ENCODE measurements at places on chromosomes 2 and 18. TPM values are rescaled to one million over a fixed set of nuclear protein-coding genes. Genes with fewer than 3 reads are reported as not detected.
A peak's percentile ranks its signal among the peaks of the same experiment; 100 is the strongest.

- H3K4me3 ChIP-seq = no peak overlapping the region
- H3K27me3 ChIP-seq = no peaks in the 10 kb centered on the region
- no peaks in the 10 kb centered on the region for H3K36me3 ChIP-seq
- no peak for DNase-seq
- no peak overlapping the region for H3K27ac ChIP-seq
- H3K4me1 ChIP-seq = peaks cover 50% of the 10 kb centered on the region
Observed at GRCh38 chr2:128769457-128770142, 450.9 kb upstream of the HS6ST1 start.

- H3K27ac ChIP-seq = peak within 1 kb of the TSS; percentile 93
- H3K4me1 ChIP-seq = peaks cover 6% of the 10 kb centered on the region
- DNase-seq = peak; percentile 93
- peak within 1 kb of the TSS; percentile 44 for H3K4me3 ChIP-seq
Observed at GRCh38 chr2:156435718-156436496, at the start of gene GPD2. TSS of gene GPD2 (plus strand) at chr2:156436379. CDS start at chr2:156476106, 39,727 bp downstream.

AFF3 gene
- total RNA-seq = 12.8 TPM

- no peak overlapping the region for H3K4me3 ChIP-seq
- H3K27ac ChIP-seq = no peak overlapping the region
- H3K4me1 ChIP-seq = no peaks in the 10 kb centered on the region
- DNase-seq = no peak
- no peaks in the 10 kb centered on the region for H3K36me3 ChIP-seq
Observed at GRCh38 chr18:60962625-60963024, 370.6 kb upstream of the CDH20 start.

C2orf78 gene
- total RNA-seq = not detected

EFEMP1 gene
- 1.9 TPM for total RNA-seq

- H3K36me3 ChIP-seq = no peaks in the 10 kb centered on the region
- H3K4me1 ChIP-seq = no peaks in the 10 kb centered on the region
- no peaks in the 10 kb centered on the region for H3K27me3 ChIP-seq
- no peak overlapping the region for H3K4me3 ChIP-seq
Observed at GRCh38 chr2:112690853-112691401, 29.9 kb upstream of the NT5DC4 start.

DNA sequence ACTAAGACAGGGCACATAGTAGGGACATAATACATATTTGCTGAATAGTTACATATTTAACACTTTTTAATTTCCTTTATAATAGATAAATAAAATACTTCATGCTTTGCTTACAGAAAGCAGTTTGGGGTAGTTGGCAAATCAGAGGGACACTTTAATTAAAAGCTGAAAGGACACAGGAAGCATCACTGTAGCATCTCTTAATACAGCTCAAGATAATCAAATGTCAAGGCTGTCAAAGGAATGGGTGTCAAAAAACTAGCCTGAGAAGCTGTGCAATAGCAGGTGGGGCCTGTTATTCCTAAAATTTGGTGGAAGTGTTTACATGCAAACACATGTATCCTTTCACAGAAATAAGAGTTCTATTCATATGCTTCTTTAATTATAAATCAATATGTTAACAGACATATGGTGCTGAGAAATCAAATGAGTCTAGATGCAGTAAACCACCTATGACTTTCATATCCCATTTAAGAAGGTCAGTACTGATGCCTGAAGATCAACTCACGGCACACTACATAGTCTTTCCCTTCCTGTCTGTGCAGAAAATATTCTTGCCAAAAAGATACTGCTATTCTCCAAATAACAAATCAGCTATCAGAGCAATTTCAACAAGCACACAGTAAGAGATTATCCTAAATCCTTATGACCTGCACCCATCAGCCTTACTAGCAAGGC is 174.6 kb downstream of the STK39 start:
- H3K27ac ChIP-seq = no peak overlapping the region
- no peaks in the 10 kb centered on the region for H3K27me3 ChIP-seq
- no peak for DNase-seq
- no peak overlapping the region for H3K4me3 ChIP-seq
- no peaks in the 10 kb centered on the region for H3K4me1 ChIP-seq

- DNase-seq = no peak
- H3K4me1 ChIP-seq = peaks cover 4% of the 10 kb centered on the region
- no peaks in the 10 kb centered on the region for H3K27me3 ChIP-seq
- H3K4me3 ChIP-seq = no peak overlapping the region
- H3K36me3 ChIP-seq = no peaks in the 10 kb centered on the region
Observed at GRCh38 chr18:41075212-41075611, 879.8 kb upstream of the PIK3C3 start.

DNA sequence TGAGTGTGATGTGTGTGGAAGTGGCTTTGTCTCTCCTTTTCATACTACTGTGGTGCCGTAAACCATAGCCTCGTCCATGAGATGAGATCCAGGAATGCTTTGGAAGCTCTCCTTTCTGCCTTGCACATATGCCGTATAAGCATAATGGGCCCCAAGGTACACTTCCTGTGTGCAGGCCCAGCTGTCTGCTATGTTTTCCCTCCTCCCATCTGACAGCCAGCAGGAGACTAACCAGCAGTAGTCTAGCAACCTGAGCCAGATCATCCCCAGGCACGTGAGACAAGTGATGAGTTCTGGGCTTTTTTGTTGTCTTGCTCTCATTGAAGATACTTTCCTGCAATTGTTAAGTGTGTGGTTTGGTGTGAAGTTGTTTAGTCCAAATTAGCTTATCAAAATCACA is 555.5 kb upstream of the LRRTM4 start:
- no peaks in the 10 kb centered on the region for H3K4me1 ChIP-seq
- no peak overlapping the region for H3K4me3 ChIP-seq
- no peaks in the 10 kb centered on the region for H3K36me3 ChIP-seq
- H3K27me3 ChIP-seq = no peaks in the 10 kb centered on the region
- DNase-seq = no peak

OTOS gene
- not detected for total RNA-seq

DNA sequence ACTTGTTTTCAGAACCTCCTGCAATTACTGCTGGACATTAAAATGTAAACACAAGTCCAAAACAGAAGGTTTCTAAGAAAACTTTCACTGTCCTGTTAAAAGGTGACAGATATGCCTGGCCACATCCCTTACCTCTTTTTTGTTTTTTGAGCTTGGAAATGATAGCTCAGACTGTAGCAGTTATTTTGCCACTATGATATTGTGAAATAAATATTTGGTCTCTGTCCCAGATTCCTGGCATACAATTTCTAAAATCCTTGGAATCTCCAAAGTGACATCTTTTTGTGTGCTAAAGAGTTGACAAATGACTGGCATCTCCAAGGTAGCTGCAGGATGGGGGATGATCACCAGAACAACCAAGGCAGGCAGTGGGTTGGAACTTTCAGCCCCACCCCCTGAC is 16.8 kb downstream of the TPGS2 start:
- H3K36me3 ChIP-seq = no peaks in the 10 kb centered on the region
- DNase-seq = no peak
- no peak overlapping the region for H3K4me3 ChIP-seq
- H3K27me3 ChIP-seq = no peaks in the 10 kb centered on the region
- H3K27ac ChIP-seq = no peak overlapping the region

- DNase-seq = no peak
- no peak overlapping the region for H3K4me3 ChIP-seq
- H3K36me3 ChIP-seq = no peaks in the 10 kb centered on the region
- H3K27me3 ChIP-seq = no peaks in the 10 kb centered on the region
- H3K27ac ChIP-seq = no peak overlapping the region
- no peaks in the 10 kb centered on the region for H3K4me1 ChIP-seq
Observed at GRCh38 chr2:30777661-30778505, 29.4 kb downstream of the CAPN13 start.

- peaks cover 67% of the 10 kb centered on the region for H3K27me3 ChIP-seq
- no peaks in the 10 kb centered on the region for H3K36me3 ChIP-seq
- H3K27ac ChIP-seq = no peak overlapping the region
- H3K4me1 ChIP-seq = peaks cover 3% of the 10 kb centered on the region
- peak overlapping the region; percentile 7 for H3K4me3 ChIP-seq
Observed at GRCh38 chr2:38073211-38074057, 2.5 kb downstream of the CYP1B1 start.

NTSR2 gene
- total RNA-seq = not detected

- peak overlapping the region; percentile 76 for H3K4me3 ChIP-seq
- H3K27me3 ChIP-seq = peaks cover 56% of the 10 kb centered on the region
- no peaks in the 10 kb centered on the region for H3K36me3 ChIP-seq
- peaks cover 5% of the 10 kb centered on the region for H3K4me1 ChIP-seq
- DNase-seq = no peak
- H3K27ac ChIP-seq = no peak overlapping the region
Observed at GRCh38 chr18:65751155-65752085, 608 bp downstream of the CDH7 start.

GRCh38 chr18:10878703-10879102 is 270.7 kb downstream of the PIEZO2 start:
- H3K4me1 ChIP-seq = no peaks in the 10 kb centered on the region
- DNase-seq = no peak
- no peak overlapping the region for H3K27ac ChIP-seq
- no peaks in the 10 kb centered on the region for H3K27me3 ChIP-seq
- H3K4me3 ChIP-seq = no peak overlapping the region

DNA sequence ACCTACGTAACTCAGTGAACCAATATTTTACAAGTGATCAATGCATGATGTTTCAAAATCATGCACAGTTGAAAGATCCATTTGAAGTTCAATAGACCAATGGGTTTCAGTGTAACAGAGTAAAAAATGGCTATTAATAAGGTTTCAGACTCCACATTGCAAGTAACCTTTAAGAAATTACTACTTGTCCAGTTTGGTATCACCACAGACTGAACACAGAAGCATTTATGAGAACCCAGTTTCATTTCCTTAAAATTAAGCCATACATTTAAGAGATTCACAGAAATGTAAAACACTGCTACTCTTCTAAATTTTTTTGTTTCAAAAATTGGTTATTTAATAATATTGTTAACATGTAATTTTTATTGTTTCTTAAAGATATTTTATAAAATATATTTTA is 98.9 kb upstream of the CHRNA1 start:
- H3K36me3 ChIP-seq = no peaks in the 10 kb centered on the region
- no peaks in the 10 kb centered on the region for H3K27me3 ChIP-seq
- H3K4me1 ChIP-seq = peaks cover 17% of the 10 kb centered on the region
- H3K4me3 ChIP-seq = no peak overlapping the region
- no peak overlapping the region for H3K27ac ChIP-seq

DNA sequence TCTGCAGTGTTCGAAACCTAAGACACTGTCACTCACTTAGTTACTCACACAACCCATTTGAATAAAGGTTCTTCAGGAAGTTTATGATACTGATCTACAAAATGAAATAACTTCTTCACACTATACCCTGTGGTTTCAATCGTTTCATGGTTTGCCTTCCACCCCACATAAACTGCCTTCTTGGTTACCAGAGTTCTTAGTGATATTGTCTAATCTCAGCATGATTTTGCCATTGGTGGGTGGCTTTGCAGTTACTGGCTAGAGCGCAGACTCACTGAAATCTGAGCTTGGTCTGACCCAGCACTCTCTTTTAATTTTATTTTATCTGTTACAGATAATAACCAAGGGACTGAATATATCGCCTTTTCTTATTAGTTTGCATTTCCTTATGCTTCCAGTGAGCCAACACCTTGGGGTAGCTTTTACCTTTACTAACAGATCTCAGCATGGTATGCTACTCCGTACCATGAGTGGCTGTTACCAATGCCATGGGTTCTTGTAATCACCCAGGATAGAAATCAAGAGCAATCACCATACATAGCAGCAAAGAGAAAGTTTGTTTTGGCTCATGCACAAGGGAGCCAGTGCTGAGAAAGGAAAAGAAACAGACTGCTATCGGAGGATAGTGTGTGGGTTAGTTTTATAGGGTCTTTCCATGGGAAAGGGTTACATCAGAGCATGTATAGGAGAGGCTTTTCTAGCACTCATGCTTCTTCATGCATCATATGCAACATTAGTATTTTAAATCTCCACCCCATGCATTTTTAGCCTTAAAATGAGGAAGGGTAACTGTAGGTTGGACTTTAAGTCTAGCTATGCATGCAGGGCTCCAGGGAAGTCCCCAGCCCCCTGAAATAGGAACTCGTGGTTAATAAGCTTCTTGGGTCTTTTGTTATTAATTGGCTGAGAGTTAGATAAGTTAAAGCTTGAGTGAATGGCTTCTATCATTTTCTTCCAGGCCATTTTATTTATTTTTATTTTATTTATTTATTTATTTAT is 33.3 kb downstream of the ANXA4 start:
- no peaks in the 10 kb centered on the region for H3K36me3 ChIP-seq
- no peak overlapping the region for H3K27ac ChIP-seq
- H3K4me1 ChIP-seq = peaks cover 5% of the 10 kb centered on the region
- H3K4me3 ChIP-seq = no peak overlapping the region
- DNase-seq = no peak
- H3K27me3 ChIP-seq = no peaks in the 10 kb centered on the region

GRCh38 chr2:222693837-222694236 is 22.4 kb downstream of the MOGAT1 start:
- H3K36me3 ChIP-seq = no peaks in the 10 kb centered on the region
- peak; percentile 26 for DNase-seq
- no peak overlapping the region for H3K4me3 ChIP-seq

DNA sequence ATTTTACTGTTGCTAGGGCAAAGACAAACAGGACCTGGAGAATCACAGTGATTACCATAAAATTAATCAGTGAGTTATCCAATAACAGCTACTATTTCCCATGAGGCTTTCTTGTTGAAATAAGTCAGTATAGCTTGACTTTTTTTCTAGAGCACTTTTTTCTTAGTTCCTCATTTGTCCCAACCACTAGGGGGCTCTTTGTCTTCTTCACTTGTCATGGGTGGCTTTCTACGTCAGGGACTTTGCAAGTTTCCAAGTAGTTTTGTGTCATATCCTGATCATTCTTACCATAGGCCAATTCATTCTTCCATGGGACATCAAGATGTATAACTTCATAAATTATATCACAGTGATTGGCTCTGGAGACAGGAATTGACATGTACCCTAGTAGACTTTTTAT is 1019.6 kb upstream of the PIK3C3 start:
- DNase-seq = peak; percentile 42
- no peaks in the 10 kb centered on the region for H3K4me1 ChIP-seq
- no peak overlapping the region for H3K4me3 ChIP-seq
- no peak overlapping the region for H3K27ac ChIP-seq
- no peaks in the 10 kb centered on the region for H3K36me3 ChIP-seq

GRCh38 chr2:103166456-103167324 is 404.9 kb downstream of the TMEM182 start:
- H3K27me3 ChIP-seq = no peaks in the 10 kb centered on the region
- H3K36me3 ChIP-seq = no peaks in the 10 kb centered on the region
- no peaks in the 10 kb centered on the region for H3K4me1 ChIP-seq
- no peak overlapping the region for H3K4me3 ChIP-seq
- no peak overlapping the region for H3K27ac ChIP-seq
- DNase-seq = no peak

NLRC4 gene
- not detected for total RNA-seq

- H3K27me3 ChIP-seq = no peaks in the 10 kb centered on the region
- H3K4me3 ChIP-seq = no peak overlapping the region
- DNase-seq = no peak
- no peaks in the 10 kb centered on the region for H3K4me1 ChIP-seq
Observed at GRCh38 chr2:236951830-236952475, 133.7 kb upstream of the COPS8 start.

PROM2 gene
- total RNA-seq = 16.0 TPM

- H3K36me3 ChIP-seq = no peaks in the 10 kb centered on the region
- H3K27me3 ChIP-seq = no peaks in the 10 kb centered on the region
- no peak for DNase-seq
- H3K27ac ChIP-seq = no peak overlapping the region
- H3K4me3 ChIP-seq = no peak overlapping the region
- H3K4me1 ChIP-seq = no peaks in the 10 kb centered on the region
Observed at GRCh38 chr2:170905864-170906263, 23.2 kb upstream of the GORASP2 start.

INPP4A gene
- total RNA-seq = 27.7 TPM
